ENCODE measurements at places on chromosomes 2 and 18. TPM values are rescaled to one million over a fixed set of nuclear protein-coding genes. Genes with fewer than 3 reads are reported as not detected.

Gene NPC1
- polyA plus RNA-seq = 26.7 TPM

Gene TNFAIP6
- polyA plus RNA-seq = 0.90 TPM

Gene ZRANB3
- polyA plus RNA-seq = 6.8 TPM

Gene TUBA4B
- 0.69 TPM for polyA plus RNA-seq

Gene C2orf78
- not detected for polyA plus RNA-seq
